ENCODE measurements at places on chromosomes 4 and X.

DNA sequence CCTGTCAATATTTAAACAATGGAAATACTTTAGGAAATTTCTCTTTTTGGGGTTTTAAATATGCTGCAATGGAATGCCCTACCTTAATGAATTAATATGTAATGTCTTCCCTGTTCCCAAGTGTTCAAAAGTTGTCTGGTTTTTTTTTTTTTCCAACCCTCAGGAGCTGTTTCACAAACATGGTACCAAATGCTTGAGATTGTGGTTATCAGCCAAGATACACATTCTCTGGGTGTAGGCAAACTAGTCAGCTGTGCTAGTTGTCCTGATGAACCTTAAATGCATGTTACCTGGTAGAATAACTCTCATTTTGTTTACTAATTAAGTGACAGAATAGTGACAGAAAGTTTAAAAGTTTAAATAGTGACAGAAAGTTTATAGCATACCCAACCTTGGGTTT lies 50.7 kb downstream of the FHL1 start:
- DNase-seq = no peak

DNA sequence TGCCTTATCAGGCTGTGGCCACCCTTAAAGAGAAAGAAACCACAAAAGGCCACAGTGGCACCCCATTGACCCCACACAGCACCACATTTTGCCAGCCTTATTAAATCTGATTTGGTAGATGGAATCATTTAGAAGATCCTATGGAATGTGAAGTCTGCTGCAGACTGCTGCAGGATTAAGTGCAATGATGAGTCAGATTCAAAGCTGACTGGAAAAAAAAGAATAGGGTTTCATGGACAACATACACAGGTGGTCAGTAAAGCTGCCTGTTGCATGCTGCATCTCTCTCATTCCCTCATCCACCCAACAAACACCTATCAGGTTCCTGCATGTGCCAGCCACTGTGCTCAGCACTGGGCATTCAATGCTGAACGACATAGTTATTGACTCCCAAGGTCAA lies 56.6 kb downstream of the CHST7 start:
- no peak for DNase-seq

DNA sequence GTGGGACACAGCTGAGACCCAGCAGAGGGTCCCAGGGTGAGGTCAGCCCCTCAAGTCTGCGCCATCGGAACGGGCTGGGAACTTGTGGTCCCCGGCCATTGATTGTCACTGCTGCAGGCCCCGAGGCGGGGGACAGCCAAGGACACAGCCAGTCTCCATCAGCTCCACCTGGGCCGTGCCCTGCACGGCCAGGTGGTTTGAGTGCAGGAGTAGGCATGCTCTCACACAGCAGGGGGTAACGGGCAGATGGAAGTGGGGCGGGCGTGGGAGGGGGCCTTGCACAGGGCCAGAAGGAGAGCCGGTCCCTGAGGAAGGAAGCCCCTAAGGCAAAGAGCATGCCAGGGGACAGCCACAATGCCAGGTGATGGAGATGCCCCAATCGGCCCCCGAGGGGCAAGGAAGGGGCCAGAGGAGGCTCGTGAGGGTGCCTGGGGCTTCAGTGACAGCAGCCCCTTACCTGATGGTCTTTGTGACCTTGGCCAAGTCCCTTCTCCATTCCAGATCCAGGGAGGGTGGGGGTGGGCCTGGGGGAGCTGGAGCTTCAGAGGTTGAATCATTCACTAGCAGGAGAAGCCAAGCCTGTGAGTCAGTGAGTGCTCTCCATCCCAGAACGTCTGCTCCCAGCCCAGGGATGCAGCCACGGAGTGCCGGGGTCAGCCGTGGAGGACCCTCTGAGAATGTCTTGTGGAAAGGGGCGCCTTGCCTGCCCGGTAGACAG lies 2.3 kb downstream of the ATP2B3 start:
- DNase-seq = no peak

GRCh38 chrX:16517039-16517605 lies 132.8 kb upstream of the S100G start:
- DNase-seq = no peak

DNA sequence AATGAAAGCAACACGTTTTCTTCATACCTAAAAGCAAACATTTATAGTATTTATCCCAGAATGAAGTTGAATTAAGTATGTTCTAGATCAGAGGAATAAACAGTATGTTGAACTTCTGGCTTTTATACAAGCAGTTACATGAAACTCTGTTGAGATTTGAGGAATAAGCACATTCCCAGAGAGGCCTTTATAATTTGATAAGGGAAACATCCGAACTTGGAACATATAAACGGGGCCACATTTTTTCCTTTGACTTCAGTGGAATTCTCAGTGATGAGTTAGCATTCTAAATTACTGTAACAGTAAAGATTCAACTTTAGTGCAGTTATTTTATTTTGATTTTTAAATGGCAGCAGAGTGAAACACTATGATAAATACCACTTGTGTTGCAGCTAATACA lies 119.5 kb downstream of the GLRA3 start:
- no peak for DNase-seq

GRCh38 chr4:106056914-106057313 lies 161.6 kb downstream of the NPNT start:
- DNase-seq = no peak

GRCh38 chr4:184807256-184807655 lies 18.5 kb downstream of the ACSL1 start:
- DNase-seq = no peak

DNA sequence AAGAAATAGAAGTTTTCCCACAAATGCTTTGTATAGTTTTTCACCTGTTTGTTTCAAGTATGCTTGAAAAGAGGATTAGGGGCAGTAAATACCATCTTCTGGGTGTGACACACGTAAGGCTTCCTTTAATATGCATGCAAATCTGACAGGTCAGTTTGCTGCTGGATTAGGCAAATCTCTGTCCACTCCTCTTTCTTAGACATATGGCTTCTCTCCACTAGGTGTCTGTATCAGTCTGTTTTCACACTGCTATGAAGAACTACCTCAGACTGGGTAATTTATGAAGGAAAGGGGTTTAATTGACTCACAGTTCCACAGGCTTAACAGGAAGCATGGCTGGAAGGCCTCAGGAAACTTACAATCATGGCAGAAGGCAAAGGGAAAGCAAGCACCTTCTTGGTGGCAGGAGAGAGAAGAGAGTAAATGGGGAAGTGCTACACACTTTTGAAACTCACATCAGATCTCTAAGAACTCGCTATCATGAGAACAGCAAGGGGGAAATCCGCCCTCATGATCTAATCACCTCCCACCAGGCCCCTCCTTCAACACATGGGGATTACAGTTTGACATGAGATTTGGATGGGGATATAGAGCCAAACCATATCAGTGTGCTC lies 66.9 kb downstream of the TAB3 start:
- DNase-seq = no peak

- DNase-seq = peak; percentile 35
Measured at GRCh38 chrX:13983734-13984133, 46.0 kb downstream of the GEMIN8 start.

- no peak for DNase-seq
Measured at GRCh38 chr4:21763855-21764254, 184.7 kb downstream of the KCNIP4 start.

GRCh38 chr4:123446865-123447474 lies 50.4 kb downstream of the SPRY1 start:
- no peak for DNase-seq

DNA sequence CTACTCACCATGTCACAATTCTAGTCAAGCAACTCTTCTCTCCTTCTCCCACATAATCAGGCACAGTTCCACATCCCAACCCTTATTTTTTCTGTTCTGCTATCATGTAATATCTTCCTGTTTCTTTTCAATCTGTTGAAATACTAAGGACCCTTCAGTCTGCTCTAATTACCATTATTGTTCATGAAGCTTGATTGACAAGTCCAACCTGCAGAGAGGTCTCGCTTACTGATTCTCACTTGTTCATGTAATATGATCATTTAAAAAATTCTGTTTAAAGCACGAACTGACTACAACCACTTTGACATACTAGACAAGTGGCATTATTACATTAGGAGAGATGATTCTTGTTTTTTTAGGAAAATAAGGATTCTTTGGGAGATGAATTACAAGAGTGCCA lies 108.6 kb upstream of the MAD2L1 start:
- DNase-seq = no peak

- DNase-seq = no peak
Measured at GRCh38 chr4:1276984-1277383, 12.7 kb upstream of the MAEA start.

GRCh38 chrX:20248592-20249192 lies 18.0 kb downstream of the RPS6KA3 start:
- no peak for DNase-seq

GRCh38 chr4:76881375-76881774 lies 16.6 kb downstream of the SOWAHB start:
- no peak for DNase-seq

DNA sequence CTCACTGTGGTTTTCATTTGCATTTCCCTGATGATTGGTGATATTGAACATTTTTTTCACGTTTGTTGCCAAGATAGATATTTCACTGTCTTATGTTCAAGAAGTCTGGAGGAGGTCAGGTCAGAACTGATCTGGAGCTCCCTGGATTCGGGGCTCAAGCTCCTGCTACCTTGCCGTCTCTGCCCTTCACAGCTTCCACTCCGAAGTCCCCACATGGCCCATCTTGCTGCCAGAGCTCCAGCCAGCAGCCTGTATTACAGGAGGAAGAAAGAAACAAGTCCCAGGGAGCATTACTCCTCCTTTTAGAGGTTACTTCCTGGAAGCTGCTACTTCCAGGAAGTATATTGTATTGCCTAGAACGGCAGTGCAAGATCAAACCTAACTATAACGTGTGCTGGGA lies 17.9 kb upstream of the CDKN2AIP start:
- no peak for DNase-seq

GRCh38 chr4:185966997-185967775 lies 101.8 kb upstream of the TLR3 start:
- DNase-seq = no peak

- DNase-seq = no peak
Measured at GRCh38 chr4:147025042-147025441, 79.4 kb upstream of the TTC29 start.

DNA sequence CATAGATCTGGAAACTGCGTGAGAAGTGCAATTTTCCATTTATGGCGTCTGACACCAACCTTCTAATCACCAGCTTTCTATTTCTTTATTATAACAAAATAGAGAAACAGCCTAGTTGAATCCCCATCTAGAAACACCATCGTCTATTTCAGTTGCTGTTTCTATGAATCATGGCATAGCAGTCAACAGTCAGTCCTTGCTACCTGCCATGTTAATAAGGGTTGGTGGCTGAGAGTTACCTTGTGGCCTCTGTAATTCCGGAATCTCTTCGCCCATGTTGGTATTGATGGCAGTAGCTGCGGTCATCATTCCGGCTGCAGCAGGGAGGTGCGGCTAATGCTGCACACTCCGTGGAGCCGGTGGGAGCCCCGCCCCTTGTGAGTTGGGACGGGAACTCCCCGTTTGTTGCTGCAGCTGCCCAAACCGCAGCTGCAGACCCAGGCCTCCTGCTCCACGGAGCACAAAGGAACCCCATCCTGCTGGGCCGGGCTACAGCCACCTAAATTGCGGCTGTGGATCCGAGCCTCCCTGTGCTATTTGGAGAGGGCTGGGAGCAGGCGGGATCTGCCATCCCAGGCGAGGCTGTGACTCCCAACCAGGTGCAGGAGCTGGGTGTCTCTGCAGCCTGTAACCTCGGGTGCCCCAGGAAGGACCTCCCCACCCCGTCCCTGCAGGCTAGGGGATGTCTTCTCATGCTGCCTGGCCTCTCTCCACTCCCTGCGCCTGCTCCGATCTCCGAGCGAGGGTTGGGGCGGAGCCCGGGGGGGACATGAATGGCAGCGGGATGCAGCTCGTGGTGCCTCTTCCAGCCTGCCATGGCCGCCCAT lies 115.4 kb upstream of the STK26 start:
- DNase-seq = no peak

DNA sequence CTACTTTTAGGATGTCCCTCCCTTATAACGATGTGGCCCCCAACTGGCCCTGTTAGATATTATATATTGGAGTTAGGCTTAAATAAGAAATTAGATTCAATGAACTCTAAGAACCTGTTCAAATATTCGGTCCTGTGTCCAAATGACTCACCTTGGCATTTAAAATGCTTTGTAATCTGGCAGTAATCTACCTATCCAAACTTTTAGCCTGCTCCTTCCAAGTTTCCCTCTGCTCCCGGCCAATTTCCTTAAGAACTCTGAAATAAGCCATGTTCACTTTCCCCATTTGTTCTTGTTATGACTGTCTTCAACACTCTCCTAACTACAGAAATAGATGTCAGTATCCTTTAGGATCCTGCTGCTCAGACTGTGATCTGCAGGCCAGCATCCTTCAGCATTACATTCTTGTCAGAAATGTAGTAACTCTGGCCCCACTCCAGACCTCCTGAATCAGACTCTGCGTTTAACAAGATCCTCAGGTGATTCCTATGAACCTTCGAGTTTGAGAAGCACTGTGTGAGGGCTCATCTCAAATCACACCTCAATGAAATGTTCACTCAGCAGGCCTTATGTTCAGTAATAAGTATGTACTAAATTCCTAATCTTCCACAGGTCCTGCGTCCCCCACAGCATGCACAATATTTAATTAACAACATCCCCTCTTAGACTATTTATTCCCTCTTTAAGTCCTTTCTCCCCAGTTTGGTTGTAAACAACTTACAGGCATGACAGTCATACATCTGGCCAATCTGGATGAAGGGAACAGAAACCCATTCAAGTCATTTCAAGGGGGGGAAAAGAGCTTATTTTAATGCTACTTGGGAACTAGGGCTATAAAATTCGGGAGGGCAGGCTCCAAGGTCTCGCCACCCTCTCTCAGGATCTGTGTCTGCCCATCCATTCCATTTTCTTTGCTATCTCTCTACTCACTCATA lies 3.0 kb downstream of the ATP8A1 start:
- no peak for DNase-seq

DNA sequence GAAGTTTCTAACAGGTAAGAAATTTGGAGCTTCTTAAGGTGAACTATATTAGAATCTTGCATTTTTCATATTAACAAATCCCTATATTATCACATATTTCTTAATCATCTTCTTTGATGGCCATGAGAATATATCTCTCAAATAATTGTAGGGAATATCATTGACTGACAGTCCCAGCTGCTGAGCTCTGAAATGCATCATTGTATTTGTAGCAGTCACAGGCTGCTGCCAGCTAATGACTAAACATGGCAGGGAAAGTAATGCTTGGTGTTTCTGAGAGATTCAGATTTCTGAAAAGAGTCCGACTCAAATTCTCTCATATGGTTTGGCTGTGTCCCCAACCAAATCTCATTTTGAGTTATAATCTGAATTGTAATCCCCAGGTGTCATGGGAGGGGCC lies 171.9 kb downstream of the TRAM1L1 start:
- no peak for DNase-seq

DNA sequence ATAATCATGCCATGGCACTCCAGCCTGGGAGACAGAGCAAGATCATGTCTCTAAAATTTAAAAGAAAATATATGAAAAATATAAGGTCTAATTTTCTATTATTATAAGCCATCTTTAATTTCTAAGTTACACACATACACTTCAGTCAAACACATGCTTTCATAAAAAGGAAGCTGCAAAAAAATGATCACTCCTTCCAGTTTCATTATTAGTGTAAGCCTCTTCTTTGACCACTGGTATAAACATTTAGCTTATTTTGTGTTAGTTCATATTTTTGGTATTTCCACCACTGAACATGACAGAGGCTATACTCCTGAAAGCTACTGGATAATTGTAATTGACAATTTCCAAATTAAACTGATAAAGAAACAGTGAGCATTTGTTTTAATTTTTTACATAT lies 163.3 kb upstream of the USP38 start:
- DNase-seq = peak; percentile 44

- DNase-seq = no peak
Measured at GRCh38 chr4:23775694-23776093, 114.2 kb downstream of the PPARGC1A start.
